ENCODE measurements at places on chromosomes 4 and X.

- peak; percentile 65 for DNase-seq
These were observed 102.9 kb upstream of the PAQR3 start for GRCh38 chr4:79042079-79042674.

DNA sequence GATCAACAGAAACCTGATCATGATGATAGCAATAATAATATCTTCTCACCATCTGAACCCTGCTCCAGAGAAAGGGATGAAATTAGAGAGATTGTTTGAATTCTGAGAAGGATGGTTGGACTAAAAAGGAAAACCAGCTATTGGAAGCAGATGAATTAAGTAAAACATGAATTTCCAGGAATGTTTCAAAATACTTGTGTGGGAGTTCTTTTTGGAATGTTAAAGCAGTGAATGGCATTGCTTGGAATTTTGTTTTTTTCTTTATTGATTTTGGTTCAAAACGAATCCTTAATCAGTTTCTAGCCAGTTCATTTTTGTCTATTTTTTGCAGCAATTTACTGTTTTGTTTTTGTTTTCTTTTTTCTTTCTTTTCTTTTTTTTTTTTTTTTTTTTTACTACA, 150.3 kb downstream of the NHS start:
- no peak for DNase-seq

GRCh38 chr4:151854731-151855130, 93.9 kb upstream of the GATB start:
- no peak for DNase-seq

- DNase-seq, result peak; percentile 13
These were observed 303.0 kb downstream of the EPHA5 start for GRCh38 chr4:65367306-65367705.

DNA sequence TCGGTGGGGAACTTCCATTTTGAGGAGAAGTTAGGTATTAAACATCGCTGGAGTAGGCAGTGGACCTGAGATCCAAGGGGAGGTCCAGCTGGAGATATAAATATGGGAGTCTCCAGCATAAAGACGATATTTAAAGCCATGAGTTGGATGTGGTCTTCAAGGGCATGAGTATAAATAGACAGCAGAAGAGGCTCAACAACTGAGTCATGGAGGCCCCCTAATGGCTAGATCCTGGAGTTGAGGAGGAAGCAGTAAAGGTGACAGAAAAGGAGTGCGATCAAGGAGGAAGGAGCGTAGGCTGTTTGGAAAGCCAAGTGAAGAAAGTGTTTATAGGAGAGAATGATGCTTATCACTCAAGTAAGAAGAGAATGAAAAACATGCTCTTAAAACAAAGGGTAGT, 18.1 kb upstream of the APBB2 start:
- DNase-seq, result peak; percentile 49

- DNase-seq, result no peak
These were observed 63.0 kb downstream of the GPC3 start for GRCh38 chrX:133922390-133922771.

DNA sequence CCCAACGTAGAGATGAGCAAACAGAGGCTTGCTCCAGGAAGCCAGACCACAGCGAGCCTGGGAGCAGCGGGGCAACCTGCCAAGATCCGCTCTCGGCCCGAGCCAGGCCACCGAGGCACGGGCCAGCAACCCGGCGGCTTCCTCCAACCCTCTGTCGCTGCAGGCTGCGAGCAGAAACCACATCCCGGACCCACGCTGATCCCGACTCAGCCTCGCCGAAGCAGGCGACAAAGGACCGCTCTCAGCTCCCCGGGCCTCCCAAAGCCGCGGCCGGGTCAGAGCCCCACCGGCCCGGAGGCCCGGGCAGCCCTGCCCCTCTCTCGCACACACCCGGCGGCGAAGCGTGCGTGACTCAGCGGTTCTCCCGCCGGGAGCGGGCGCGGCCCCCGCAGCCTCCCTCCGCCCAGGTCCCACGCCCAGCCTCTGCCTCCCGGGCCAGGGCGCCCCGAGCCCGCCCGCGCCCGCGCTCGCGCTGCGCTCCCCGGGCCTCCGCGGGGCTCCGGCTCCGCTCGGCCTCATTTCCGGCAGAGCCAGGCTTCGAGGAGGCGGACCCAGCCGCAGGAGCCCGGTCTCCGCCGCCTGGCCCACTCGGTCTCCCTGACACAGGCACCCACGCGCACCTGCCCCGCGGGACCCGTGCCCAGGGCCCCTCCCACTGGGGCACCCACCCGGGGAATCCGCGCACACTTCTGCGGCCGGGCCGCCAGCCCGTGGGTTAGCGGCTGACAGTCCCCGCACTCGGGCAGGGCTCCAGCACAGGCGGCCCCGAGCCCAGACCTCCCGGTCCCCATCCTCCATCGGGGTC, 1.7 kb downstream of the PPP2R2C start:
- DNase-seq, result peak; percentile 30

DNA sequence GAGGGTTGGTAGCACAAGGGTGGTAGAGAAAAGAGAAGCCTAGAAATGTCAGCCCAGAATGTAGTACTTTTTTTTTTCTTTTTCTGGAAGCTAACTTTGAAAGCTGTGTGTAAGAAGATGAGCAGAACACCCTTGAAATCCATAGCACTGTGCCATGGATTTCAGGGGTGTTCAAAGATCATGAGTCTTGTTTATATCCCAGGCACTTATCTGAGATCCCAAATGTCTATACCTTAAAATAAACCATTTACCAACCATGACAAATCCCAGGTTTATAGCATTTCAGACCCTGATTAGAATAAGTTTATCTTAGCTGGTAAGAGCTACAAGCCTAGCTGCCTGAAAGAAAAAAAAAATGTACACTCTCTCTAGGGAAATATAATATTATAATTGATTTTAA, 389.9 kb upstream of the ANXA10 start:
- DNase-seq, result no peak

- DNase-seq, result no peak
These were observed 222.4 kb downstream of the GALNTL6 start for GRCh38 chr4:172035562-172035961.

DNA sequence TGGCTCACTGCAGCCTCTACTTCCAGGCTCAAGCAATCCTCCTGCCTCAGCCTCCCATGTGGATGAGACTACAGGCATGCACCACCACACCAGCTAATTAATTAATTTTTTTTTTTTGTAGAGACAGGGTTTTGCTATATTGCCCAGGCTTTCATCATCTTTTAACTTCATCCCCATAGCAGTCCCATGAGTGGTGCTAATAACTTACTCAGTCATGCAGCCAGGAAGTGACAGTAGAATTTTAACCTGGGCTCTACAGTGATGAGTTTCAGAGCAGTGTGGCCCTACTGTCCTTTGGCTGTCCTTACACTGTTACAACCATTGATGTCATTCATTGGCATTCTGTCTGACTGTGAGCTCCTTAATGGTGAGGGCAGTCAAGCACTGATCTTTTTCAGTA, 3.9 kb upstream of the OCIAD2 start:
- DNase-seq, result no peak

- no peak for DNase-seq
These were observed 578.3 kb upstream of the FAT1 start for GRCh38 chr4:187301923-187302322.

- DNase-seq, result no peak
These were observed 80.8 kb downstream of the HTRA3 start for GRCh38 chr4:8350352-8350751.

DNA sequence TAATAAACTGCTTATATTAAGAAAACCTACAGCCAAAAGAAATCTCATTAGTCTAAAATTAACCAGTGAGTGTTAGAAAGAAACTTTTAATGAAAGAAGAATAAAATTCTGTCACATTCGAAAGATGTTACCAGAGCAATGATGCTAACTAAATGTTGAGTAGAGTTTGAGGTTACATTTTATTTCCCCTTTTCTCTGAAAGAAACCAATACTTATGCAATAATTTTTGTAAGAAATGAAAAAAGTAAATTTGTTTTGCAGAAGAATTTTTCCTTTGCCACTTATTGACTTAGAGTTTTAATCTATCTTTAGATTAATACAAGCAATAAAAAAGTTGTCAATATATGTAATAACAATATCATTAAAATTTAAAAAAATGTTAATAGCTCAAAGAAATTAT, 574.0 kb upstream of the GALNTL6 start:
- DNase-seq, result no peak

- DNase-seq, result no peak
These were observed 60.0 kb upstream of the NKX1-1 start for GRCh38 chr4:1466034-1466862.

GRCh38 chr4:7322166-7322991, 112.4 kb downstream of the PSAPL1 start:
- DNase-seq, result peak; percentile 18

GRCh38 chr4:118351851-118352827, 664 bp downstream of the PRSS12 start:
- peak; percentile 41 for DNase-seq

GRCh38 chr4:181008164-181008563, 1235.0 kb upstream of the TENM3 start:
- peak; percentile 32 for DNase-seq

DNA sequence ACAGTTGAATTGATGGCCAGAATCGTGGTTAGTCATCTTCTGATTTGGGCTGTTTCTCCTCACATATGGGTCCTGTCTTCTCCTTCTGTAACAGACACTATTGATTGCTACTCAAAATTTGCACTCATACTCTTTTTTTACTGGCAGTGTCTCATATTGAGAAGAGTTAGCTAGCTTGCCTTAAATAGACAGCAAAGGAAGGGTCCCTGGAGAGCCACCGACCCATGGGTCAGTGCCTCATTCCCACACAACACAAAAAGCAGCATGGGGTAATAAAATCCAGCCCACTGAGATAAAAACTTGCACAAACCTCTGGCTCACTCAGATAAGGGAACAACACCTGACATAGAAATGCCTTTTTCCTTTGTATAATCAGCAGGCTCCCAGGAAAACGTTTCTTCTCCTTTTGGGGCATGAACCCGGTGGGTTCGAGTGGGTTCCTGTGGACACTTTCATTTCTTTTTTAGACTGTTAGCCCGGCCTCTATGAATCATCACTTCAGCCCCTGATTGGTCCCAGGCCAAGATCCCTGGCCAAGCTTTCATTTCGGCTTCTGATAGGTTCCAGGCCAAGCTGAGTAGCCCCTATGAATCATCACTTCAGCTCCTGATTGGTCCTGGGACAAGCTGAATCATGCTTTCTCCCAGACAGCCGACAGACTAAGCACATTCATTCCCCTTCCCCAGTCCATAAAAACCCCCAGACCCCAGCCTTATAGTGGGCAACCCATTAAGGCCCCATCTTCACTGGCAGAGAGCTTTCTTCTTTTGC, 408.1 kb downstream of the DCAF12L2 start:
- DNase-seq, result no peak

DNA sequence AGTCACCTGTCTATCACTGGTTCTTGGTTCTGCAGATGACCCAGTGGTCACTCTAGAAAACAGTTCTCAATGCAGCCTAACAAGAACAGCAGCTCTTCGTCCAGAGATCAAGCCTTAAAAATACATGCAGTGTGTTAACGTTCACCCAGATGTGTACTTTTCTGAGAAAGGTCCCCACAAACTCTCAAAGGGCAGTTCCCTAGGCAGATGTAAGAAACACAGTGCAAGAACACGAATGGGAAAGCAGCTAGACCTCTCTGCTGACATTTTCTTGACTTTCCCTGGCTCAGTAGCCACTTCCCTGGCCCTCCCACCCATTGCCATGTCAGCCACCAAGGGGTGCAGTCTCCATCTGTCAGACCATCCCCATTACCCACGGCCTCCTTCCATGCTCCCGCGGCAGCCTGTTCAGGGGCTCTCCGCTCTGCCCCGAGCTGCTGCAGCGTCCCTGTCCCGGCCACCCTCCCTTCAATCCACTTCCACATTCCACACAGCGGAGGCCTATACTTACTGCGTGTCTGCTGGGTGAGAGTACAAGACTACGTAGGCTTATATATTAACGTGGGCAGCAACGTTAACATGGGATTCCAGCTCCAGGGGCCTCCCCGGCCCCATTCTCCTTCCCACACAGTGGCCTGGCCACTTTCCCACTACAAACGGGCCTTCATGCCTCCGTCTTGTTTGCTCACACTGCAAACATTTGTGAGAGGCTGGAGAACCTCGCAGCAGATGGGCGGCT, 34.3 kb downstream of the IRF2 start:
- peak; percentile 39 for DNase-seq

DNA sequence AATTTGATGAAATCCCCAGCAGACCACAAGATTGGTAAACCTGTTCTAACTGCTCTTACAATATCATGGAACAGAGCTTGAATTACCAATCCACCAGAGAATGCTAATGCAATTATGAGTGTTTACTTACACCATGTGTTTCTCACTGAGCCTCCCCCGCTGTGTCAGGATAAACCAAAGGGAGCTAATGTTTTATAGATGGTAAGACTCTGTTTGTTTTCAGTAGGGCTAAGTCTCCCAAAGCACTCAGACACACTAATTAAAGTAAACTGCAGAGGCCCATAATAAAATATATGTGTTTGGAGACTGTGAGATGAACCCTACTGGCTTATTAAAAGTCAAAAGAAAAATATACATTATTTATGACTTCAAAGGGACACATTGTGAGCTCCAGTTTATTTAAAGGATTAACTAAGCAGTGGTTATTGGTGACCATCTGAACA, 261.7 kb upstream of the FAM241A start:
- peak; percentile 1 for DNase-seq
